Natural killer cell (primary cell): ENCODE measurements at places on chromosomes 4 and X. TPM values are rescaled to one million over a fixed set of nuclear protein-coding genes. Genes with fewer than 3 reads are reported as not detected.

- no peaks in the 10 kb centered on the region for H3K27me3 ChIP-seq
- no peak for DNase-seq
- H3K4me3 ChIP-seq = no peak overlapping the region
- peaks cover 4% of the 10 kb centered on the region for H3K4me1 ChIP-seq
- H3K36me3 ChIP-seq = no peaks in the 10 kb centered on the region
- no peak overlapping the region for H3K27ac ChIP-seq
Observed at GRCh38 chr4:74440356-74440755, 4.6 kb upstream of the AREG start.

GRCh38 chrX:18542131-18542530, 116.7 kb downstream of the CDKL5 start:
- H3K36me3 ChIP-seq = no peaks in the 10 kb centered on the region
- DNase-seq = no peak
- no peak overlapping the region for H3K4me3 ChIP-seq
- H3K4me1 ChIP-seq = peaks cover 4% of the 10 kb centered on the region
- no peak overlapping the region for H3K27ac ChIP-seq

- DNase-seq = no peak
- H3K4me1 ChIP-seq = no peaks in the 10 kb centered on the region
- no peak overlapping the region for H3K27ac ChIP-seq
- no peak overlapping the region for H3K4me3 ChIP-seq
- H3K36me3 ChIP-seq = no peaks in the 10 kb centered on the region
Observed at GRCh38 chr4:89357340-89357739, 49.7 kb upstream of the GPRIN3 start.

GRCh38 chr4:12545812-12546211, 938.3 kb downstream of the RAB28 start:
- no peaks in the 10 kb centered on the region for H3K36me3 ChIP-seq
- no peak overlapping the region for H3K4me3 ChIP-seq
- H3K27ac ChIP-seq = no peak overlapping the region
- no peak for DNase-seq

GRCh38 chr4:99574530-99575324, at the start of gene MTTP:
TSS of gene MTTP (plus strand) at chr4:99574824. CDS start at chr4:99574910, 86 bp downstream.
- no peaks in the 10 kb centered on the region for H3K36me3 ChIP-seq
- peak within 1 kb of the TSS; percentile 8 for H3K27ac ChIP-seq
- H3K4me3 ChIP-seq = no peak within 1 kb of the TSS
- no peak for DNase-seq
- peaks cover 24% of the 10 kb centered on the region for H3K27me3 ChIP-seq

DNA sequence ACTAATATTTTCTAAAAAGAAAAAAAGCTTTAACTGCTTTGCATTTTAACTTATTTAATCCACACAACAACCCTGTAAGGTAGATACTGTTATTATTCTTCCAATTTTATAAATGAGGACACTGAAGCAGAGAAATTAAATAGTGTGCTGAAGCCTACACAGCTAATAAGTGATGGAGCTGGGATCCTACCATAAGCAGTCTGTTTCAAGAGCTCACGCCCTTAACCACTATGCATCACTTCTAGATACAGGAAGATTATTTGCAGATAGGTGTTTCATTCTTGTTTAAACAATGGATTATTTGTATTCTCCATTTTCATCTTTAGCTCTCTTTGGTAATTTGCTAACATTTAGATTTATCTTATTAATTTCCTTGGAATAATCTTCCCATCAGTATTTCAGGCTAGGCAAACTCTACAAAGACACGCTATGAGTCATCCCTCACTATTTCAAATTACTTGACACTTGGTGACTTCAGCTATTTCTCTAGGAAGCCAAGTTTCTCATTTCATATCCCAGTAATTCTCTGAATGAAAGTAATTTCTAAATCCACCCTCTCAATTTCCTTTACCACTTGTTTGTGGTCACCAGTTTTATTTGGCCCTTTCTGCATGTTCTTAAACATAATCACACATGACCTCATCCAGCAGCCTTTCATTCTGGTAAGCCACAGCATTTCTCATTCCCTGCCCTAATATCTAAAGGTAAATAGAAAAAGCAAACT, 67.3 kb downstream of the ASB9 start:
- no peak overlapping the region for H3K27ac ChIP-seq
- no peak for DNase-seq
- H3K4me1 ChIP-seq = no peaks in the 10 kb centered on the region
- H3K27me3 ChIP-seq = no peaks in the 10 kb centered on the region
- H3K36me3 ChIP-seq = no peaks in the 10 kb centered on the region
- no peak overlapping the region for H3K4me3 ChIP-seq

Gene SLC4A4
- total RNA-seq = 20.4 TPM

Gene FAM241A
- 0.36 TPM for total RNA-seq
